Activated CD8-positive, alpha-beta memory T cell treated with anti-CD3 and anti-CD28 coated beads for 48 hours (primary cell): ENCODE measurements at places on chromosomes 4 and X.
A peak's percentile ranks its signal among the peaks of the same experiment; 100 is the strongest.

DNA sequence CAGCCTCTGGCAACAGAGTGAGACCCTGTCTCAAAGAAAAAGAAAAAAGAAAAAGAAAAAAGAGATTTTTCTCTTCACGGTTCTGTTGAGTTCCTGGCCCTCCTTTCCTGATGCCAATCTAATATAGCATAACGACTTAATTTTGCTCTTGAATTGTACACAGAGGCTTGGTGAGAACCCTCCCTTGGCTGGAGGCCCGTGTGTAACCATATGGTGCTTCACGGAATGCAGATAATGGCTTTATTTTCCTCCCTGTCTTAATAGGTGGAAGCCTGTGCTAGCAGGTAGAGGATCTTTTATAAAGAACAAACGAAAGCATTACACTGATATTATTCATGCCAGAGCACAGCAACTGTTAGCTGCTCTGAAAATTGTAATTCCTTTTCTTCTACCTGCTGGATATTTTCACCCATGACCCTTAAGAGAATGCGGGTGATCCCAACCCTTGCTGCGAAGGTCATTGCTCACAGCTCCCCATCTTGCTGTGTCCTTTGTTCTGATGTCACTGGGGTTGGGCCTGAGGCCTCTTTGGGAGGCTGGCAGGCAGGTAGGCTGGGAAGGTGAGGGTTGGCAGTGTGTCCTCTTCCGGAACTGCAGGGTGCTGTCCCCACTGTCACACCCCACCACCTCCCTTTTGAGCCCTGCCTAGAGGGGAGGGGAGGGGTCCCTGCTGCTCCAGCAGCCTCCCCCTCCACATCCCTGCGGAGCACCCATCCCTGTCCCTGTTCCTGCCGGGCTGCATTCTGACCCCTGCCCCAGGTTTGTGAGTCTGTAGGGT lies 83.8 kb upstream of the STOX2 start:
- DNase-seq, result no peak

DNA sequence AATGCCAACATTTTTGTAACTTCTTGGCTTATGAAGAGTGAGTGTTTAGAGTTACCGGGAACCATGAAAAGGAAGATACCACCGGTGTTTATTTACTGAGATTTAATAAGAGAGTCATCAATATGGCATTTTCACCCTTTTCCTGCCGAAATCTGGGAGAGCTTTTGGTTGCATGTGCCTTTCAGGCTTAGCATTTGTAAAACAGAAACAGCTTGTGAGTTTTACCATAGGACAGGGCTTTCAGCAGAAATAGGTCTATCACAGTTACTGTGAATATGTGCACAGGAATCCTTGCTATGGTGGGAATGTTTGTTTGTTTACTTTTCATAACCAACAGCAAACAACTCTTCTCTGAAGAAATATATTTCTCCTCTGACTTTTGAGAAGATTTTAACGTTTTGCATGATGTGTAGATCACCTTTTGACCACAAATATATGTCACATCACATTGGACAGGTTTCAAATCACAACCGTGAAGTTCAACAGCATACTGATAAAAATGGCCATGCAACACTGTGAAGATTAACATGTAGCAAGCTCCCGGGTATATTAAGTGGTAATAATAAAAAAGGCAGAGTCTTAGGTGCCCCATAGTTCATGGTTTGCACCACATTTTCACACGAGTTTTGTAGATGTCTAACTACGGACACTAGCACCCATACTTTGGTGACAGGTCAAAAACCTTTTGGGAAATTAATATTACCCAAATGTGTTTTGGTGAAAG lies 21.3 kb downstream of the ARHGAP24 start:
- DNase-seq, result no peak

- DNase-seq, result no peak
These were observed 12.5 kb downstream of the RFC1 start for GRCh38 chr4:39353478-39354253.

DNA sequence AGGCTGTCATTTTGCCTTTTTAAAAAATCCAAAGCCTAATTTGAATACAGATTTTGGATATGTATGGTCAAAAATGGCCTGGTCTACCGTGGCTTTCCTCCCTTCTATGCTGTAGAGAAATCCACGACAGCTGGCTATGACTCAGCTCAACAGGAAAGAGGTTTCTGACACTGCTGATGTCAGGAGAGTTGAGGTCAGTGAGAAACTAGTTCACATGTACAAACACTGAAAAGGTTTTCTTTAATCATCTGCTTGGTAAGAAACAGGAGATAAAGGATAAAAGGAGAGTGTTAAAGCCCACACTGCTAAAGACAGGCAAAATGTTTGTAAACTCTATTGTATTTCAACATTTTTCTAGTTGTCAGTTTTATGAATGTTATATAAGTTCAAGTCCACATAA lies 113.9 kb downstream of the NYX start:
- DNase-seq, result no peak

GRCh38 chr4:112378858-112379257 lies 81.7 kb downstream of the ALPK1 start:
- no peak for DNase-seq

DNA sequence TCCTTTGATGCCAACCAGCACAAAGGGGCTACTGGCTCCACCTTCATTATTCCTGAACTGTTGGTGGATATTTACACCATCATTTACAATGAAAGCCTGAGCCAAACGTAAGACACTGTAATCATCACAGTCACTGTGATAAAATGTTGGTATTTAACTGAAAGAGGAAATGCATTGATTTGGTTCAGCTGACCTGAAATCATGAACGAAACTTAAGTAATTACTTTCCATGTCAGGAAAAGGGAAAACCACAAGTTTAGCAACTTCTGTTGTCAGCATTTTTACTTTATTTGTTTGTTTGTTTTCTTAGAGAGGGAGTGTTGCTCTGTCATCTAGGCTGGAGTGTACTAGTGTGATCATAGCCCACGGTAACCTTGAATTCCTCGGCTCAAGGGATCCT lies 247.8 kb upstream of the FAM47A start:
- DNase-seq, result no peak

DNA sequence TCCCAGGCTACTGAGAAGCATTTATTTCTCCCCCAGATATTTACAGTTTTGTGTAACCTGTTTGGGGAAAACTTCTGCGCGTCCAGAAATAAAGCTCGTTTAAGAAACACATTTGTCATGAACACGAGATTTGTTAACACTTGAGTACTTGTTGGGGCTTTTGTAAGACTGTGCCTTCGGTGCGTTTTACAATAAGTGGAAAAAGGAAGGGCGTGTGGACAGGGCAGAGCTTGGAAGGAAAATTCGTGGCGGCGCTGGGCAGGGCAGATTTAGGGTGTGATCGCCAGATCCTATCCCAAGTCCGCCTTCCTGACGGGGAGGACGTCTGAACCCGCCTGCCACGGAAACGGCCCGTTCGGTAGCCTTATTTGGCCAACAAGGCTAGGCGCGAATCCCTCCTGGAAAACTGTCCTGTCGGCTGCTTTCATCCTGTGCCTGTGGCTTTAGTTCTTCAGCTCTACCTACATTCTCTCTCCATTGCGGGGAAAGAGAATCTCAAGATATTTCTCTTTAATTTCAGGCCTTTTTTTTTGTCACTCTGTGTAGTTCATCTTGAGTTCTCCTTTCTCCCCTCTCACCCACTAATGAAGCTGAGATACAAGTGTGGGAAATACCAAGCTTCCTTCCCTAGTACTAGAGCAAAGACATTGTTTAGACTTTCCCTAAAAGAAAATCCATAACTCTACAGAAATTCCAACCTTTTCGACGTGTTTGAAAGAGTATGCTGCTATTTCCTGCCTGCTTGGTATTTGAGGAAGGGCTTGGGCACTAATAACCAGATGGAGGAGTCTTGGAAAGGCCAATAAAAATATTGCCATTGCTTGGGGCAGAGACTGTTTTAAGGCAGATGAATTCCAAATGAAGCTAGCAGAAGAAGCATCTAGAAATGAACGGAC lies 982 bp downstream of the PDLIM5 start:
- DNase-seq, result peak; percentile 7

DNA sequence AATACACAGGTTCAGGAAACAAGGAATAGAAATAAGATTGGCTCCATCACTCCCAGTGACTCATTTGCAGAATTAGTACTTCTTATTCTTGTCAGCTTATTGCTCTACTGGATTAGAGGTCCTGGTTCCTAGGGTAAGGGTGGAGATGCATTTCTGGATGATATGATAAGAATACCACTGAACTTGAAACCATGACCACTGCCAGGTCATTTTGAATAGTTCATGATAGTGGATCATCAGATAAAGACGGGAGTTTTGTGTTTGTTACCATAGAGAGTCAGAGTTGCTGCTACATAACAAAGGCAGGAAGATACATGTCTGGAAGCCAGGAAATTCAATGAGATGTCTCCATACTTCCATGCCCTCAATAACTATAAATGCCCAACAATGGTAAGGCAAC lies 109.2 kb upstream of the FAT1 start:
- no peak for DNase-seq

DNA sequence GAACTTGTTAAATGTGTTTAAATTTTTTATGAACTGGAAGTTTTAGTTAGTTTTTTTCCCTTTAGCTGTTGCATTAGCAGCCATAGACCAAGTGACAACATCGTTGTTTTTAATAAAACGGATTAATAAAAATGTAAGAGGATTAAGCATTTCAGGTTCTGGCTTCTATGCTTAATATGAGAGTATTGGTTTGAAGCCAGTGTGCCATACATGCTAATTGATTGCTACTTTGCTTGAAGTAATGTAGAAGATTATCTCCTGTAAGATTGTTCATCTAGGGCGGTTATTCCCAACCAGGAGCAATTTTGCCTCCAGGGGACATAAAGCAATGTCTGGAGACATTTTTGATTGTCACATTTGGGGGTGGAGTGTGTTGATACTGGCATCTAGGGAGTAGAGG lies 54.3 kb downstream of the TLL1 start:
- DNase-seq, result no peak

DNA sequence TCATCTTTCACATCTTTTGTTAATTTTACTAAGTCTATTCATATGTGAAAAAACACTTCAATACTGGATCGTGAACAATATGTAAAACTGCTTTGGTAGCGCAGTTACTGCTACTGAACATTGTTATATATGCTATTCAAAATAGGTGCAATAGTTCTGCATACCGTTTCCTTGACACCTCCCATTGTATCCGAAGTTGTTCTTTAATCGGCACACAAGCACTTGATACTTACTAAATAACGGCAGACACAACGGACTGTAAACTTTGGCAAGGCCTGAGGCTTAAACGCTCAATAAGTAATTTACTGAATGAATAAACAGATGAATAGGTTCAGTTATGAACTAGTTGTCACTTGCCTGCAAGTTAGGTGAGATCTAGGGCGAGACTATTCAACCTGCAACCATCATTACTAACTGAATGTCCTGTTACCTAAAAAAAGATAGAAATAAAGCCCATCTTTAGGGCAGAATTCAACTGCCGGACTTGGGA lies 620 bp downstream of the ANAPC10 start:
- DNase-seq, result no peak

GRCh38 chr4:107115185-107115847 lies 79.2 kb upstream of the DKK2 start:
- DNase-seq, result no peak

DNA sequence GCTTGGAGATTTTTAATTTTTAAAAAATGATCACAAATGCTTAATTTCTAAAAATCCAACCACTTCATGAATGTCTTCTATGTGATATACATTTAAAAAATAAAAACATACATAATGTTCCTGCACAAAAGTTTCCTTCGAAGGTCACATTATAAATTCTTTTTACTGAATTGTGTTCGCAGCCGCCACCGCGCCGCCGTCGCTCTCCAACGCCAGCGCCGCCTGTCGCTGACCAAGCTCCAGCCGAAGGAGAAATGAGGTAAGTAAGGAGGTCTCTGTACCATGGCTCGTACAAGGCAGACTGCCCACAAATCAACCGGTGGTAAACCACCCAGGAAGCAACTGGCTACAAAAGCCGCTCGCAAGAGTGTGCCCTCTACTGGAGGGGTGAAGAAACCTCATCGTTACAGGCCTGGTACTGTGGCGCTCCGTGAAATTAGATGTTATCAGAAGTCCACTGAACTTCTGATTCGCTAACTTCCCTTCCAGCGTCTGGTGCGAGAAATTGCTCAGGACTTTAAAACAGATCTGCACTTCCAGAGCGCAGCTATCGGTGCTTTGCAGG lies 48.8 kb upstream of the NEUROG2 start:
- DNase-seq, result no peak

DNA sequence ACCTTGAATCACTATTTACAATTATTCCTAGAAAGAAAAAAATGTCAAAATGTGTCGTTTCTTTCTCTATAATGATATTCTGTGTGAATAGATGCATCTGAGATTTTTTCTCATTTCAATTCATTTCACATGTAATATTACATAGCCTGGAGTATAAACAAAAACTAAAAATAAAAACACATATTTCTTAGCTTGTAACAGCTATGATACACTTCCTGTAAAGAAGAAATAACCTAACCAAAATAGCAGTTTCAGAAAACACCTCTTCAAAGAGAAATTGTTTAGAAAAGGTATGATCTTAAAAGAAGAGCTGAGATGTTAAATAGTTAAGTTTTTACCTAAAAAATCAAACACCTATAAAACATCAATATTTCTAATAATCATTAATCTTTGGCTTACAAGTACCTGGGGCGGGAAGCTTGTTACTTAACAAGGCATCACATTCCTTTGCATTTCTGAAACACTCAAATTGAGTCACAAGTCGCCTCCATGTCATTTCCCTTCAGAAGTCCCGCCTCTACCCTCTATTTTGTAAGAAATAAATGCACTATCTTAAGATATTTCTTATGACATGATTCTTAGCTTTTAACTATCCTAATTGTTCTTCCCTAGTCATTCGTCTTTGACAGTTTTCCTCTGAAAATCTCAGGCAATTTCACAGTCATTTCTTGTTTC lies 76.5 kb downstream of the PCDH18 start:
- no peak for DNase-seq

DNA sequence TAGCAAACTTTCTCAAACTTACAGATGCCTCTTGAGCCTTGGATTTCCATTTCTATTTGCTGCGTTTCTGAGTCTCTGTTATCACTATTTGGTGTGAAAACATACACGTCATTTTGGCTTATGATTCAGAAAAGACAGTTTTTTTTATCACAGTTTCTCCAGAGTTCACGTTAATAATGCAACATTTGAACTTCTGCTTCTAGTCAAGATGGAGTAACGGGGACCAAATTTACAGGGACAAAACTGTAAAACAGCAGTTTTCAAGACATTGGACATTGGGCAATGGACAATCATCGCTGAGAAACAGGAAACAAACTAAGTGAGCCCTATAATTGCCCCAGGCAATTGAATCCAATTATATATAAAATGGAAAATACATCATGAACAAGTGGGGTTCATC lies 36.2 kb upstream of the TASL start:
- no peak for DNase-seq

- no peak for DNase-seq
These were observed 73.5 kb downstream of the IRF2 start for GRCh38 chr4:184400891-184401290.

GRCh38 chr4:776743-777441 lies 49.0 kb downstream of the CPLX1 start:
- no peak for DNase-seq

- no peak for DNase-seq
These were observed 1591.7 kb upstream of the ADGRL3 start for GRCh38 chr4:59608466-59608865.

GRCh38 chr4:184292877-184293276 lies 75.2 kb upstream of the ENPP6 start:
- no peak for DNase-seq
